H4 (cell line): ENCODE measurements at places on chromosomes 7 and 10. TPM values are rescaled to one million over a fixed set of nuclear protein-coding genes. Genes with fewer than 3 reads are reported as not detected.

PKD2L1 gene
- total RNA-seq: not detected in 2 replicates

GJD4 gene
- not detected in 2 replicates for total RNA-seq

FGL2 gene
- total RNA-seq: not detected in 2 replicates

NPC1L1 gene
- 0.10 TPM in 1 of 2 replicates, not detected in the other for total RNA-seq

PARP12 gene
- 26.7 and 27.3 TPM in 2 replicates for total RNA-seq

FAS gene
- total RNA-seq: 30.3 and 30.6 TPM in 2 replicates

PAPSS2 gene
- total RNA-seq: 0.17 TPM in 1 of 2 replicates, not detected in the other
